ENCODE measurements at places on chromosomes 11 and 22.

DNA sequence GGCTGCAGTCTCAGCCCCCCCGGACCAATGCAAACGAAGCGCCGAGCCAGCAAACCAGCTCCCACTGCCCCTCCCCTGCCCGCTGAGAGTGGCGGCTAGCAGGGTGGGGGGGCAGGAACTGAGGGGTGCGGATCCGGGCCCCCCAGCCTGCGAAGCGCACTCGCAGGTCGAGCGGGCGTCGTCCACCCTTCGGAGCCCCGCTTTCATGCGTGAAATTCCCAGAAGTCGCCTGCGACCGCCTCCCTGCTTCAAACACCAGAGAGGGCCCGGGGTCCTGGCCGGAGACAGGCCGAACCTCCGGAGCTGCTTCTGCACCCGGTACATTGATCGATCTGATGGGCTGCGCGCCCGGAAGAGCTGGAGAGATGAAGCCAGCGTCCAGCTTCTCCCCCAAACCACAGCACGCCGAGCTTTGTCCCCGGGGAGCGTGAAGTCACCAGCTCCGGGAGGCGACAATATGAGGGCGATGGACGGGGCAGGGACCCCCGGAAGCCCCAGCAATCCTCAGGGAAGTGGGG lies 646 bp upstream of the PATZ1 start:
- peak; percentile 79 for DNase-seq

- peak; percentile 65 for DNase-seq
Measured at GRCh38 chr22:46758867-46759290, 3.6 kb upstream of the TBC1D22A start.

- no peak for DNase-seq
Measured at GRCh38 chr22:17780741-17781318, 6.6 kb upstream of the BID start.

- no peak for DNase-seq
Measured at GRCh38 chr22:44214187-44214586, 33.5 kb downstream of the PARVG start.

All from OCI-M1 (cell line).